Stimulated activated CD4-positive, alpha-beta T cell treated with anti-CD3 and anti-CD28 coated beads, TNF-alpha, amount 100 ng/mL, for 1 hour (primary cell): ENCODE measurements at places on chromosomes 3 and 15.

DNA sequence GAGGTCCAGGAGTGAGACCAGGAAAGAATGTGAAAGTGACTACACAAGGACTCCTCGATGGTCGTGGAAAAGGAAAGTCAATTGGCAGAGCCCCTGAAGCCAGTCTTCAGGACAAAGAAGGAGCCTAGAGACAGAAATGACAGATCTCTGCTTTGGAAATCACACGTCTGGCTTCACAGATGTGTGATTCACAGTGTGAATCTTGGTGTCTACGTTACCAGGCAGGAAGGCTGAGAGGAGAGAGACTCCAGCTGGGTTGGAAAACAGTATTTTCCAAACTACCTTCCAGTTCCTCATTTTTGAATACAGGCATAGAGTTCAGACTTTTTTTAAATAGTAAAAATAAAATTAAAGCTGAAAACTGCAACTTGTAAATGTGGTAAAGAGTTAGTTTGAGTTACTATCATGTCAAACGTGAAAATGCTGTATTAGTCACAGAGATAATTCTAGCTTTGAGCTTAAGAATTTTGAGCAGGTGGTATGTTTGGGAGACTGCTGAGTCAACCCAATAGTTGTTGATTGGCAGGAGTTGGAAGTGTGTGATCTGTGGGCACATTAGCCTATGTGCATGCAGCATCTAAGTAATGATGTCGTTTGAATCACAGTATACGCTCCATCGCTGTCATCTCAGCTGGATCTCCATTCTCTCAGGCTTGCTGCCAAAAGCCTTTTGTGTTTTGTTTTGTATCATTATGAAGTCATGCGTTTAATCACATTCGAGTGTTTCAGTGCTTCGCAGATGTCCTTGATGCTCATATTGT, 6.0 kb downstream of the CCR2 start:
- no peak for DNase-seq

DNA sequence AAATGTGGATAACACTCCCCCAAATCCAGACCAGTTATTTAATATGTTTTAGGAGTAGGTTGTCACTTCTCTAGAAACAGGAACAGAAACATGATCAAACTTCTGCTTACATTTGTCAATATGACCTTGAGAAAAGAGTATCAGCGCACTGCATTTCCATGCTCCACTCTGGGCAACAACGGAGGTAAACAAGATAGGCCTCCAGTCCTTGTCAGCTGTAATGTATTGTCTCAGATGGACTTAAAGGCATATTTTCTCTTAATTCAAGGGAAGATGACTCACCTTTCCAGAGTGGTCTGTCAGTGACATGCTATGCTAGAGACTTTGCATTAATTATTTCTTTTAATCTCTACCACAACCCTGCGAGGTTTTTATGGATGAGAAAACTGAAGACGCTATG, 51.6 kb upstream of the TCF12 start:
- no peak for DNase-seq

DNA sequence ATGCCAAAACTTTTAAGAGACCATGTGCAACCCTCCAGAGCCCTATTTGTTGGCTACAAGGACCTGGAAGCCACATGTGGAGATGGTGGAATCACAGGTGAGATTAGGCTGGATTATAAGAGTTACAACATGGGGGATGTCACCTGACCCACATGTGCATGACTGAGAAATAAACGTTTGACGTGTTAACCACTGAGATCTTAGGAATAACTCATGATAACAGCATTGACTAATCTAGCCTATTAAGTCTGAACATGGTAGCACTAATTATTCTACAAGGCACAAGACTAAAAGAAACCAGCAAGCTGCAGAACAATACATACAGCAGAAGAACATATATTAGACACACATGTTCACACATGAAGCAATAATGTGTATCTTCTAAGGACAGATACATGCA, 38.4 kb downstream of the SUCLG2 start:
- no peak for DNase-seq

GRCh38 chr15:97759363-97759762, 201.1 kb upstream of the ARRDC4 start:
- no peak for DNase-seq

GRCh38 chr15:98003996-98004395, 43.5 kb downstream of the ARRDC4 start:
- no peak for DNase-seq

DNA sequence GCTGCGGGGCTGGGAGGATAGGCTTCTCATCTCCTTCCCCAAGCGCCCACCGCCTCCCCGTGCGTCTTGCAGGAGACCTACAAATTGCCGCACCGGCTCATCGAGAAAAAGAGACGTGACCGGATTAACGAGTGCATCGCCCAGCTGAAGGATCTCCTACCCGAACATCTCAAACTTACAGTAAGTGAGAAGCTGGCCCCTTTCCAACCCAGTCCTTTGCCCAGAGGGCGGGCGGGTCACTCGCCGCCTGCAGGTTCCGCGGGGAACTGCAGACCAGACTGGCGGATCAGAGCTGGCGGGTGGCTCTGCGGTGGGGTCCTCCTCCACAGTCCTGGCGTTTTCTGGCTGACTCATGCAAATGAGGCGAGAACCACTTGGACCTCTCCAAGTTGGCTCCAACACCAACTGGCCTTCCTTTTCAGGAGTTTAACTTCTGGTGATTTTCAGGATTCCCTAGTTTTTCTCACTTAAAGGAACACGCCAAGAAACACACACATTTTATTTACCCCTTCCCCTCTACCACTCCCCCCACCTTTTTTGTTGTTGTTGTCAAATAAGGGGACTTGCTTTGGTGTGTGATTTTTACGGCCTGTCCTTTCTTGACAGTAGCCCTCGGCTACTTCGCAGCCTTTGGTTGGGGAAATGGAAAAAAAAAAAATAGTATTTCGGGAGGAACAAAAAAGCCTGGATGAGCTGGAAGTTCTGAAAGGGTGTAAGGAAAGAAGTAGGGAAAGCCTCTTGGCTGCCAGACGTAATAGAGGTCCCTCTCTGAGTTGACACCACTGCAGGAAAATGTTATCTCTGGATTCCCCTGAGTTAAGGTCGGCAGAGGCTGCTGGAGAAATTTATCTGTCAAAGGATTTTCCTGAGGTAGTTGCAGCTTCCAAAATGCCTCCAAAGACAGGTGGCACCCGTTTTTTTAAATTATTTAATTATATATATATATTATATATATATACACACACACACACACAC, 1.3 kb downstream of the BHLHE40 start:
- DNase-seq, result peak; percentile 90
